Activated naive CD4-positive, alpha-beta T cell treated with anti-CD3 and anti-CD28 coated beads for 36 hours (primary cell): ENCODE measurements at places on chromosomes 7 and 10. TPM values are rescaled to one million over a fixed set of nuclear protein-coding genes. Genes with fewer than 3 reads are reported as not detected.

LIPK gene
- not detected for total RNA-seq

IFIT1 gene
- total RNA-seq, result 6.0 TPM

TRIM74 gene
- total RNA-seq, result 0.86 TPM

CALML5 gene
- total RNA-seq, result not detected

GRCh38 chr7:18180685-18181084, 153.0 kb upstream of the PRPS1L1 start:
- no peak for DNase-seq

FAM24A gene
- not detected for total RNA-seq

AFAP1L2 gene
- 0.98 TPM for total RNA-seq

GRCh38 chr10:91893051-91893450, 16.2 kb downstream of the FGFBP3 start:
- DNase-seq, result no peak

- DNase-seq, result peak; percentile 56
Measured at GRCh38 chr10:105950410-105950809, 1214.1 kb downstream of the SORCS1 start.

- no peak for DNase-seq
Measured at GRCh38 chr10:29345144-29345909, 56.5 kb downstream of the LYZL1 start.

TRIM4 gene
- total RNA-seq, result 25.8 TPM

- DNase-seq, result no peak
Measured at GRCh38 chr7:29854257-29854938, 48.1 kb downstream of the WIPF3 start.

DNA sequence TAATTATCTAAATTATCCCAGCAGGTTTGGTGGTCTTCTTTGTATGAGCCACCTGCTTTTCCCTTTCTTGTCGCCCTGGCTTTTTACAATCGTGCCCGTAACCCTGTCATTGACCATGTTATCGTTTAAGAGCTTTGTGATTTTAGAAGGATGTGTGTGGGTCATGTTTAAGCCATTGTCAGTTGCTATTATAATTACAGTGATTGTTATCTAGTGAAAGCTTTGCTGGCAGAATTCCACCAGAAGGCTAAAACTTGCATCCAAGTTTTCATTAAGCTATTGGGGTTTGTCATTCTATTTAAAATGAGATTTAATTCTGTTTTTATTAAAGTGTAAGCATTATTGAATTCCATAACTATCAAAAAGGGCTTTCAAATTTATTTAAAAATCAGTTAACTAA, 354.2 kb upstream of the TMEM229A start:
- DNase-seq, result no peak
